Stomach (tissue), 19 donors: ENCODE measurements at places on chromosomes 12 and 14. TPM values are rescaled to one million over a fixed set of nuclear protein-coding genes. Genes with fewer than 3 reads are reported as not detected.

Gene CLEC4A
- 2.9 TPM for polyA plus RNA-seq

Gene KRT82
- not detected for polyA plus RNA-seq

Gene LAG3
- polyA plus RNA-seq, result 0.25 TPM

Gene ZNF385A
- 17.6 TPM for polyA plus RNA-seq

Gene RD3L
- polyA plus RNA-seq, result not detected

Gene LRP1-AS
- polyA plus RNA-seq, result not detected

Gene KERA
- polyA plus RNA-seq, result not detected

Gene HOXC13
- not detected for polyA plus RNA-seq

Gene FKBP11
- polyA plus RNA-seq, result 47.7 TPM

Gene DBX2
- not detected for polyA plus RNA-seq
